ENCODE measurements at places on chromosomes 5 and 9. TPM values are rescaled to one million over a fixed set of nuclear protein-coding genes. Genes with fewer than 3 reads are reported as not detected.
A peak's percentile ranks its signal among the peaks of the same experiment; 100 is the strongest.

The PCDHA9 gene
- not detected for total RNA-seq

The SCGB3A2 gene
- not detected for total RNA-seq

The BARHL1 gene
- not detected for total RNA-seq

The C9orf40 gene
- total RNA-seq = 19.6 TPM

The TAS2R1 gene
- not detected for total RNA-seq

The IL33 gene
- total RNA-seq = not detected

The LTC4S gene
- total RNA-seq = 0.62 TPM

The PDE6A gene
- total RNA-seq = not detected

The SLC34A1 gene
- total RNA-seq = not detected

The GMCL2 gene
- not detected for total RNA-seq

The C9orf153 gene
- total RNA-seq = 0.41 TPM

The CDH9 gene
- not detected for total RNA-seq

DNA sequence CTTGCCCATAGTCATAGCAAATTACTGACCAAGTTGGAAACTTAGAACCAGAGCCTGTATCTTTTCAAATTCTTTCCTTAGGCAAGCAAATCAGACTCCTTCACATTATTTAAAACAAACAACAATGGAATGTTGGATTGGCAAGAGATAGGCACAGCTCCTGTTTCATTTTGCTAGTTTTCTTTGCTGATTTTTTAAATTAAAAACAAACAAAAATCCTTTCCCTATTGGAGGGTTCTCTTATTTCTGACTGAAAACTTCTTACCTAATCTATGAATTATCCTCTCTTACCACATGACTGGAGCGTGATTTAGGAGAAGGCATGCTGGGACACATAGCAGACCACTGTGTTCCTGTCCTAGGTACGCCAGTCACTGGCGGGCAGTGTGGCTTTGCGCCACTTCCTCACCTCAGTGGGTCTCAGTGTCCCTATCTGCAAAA, 63.0 kb downstream of the TTC39B start:
- H3K27me3 ChIP-seq = no peaks in the 10 kb centered on the region
- DNase-seq = no peak
- H3K4me1 ChIP-seq = peaks cover 34% of the 10 kb centered on the region
- no peak overlapping the region for H3K4me3 ChIP-seq
- peaks cover 27% of the 10 kb centered on the region for H3K36me3 ChIP-seq

DNA sequence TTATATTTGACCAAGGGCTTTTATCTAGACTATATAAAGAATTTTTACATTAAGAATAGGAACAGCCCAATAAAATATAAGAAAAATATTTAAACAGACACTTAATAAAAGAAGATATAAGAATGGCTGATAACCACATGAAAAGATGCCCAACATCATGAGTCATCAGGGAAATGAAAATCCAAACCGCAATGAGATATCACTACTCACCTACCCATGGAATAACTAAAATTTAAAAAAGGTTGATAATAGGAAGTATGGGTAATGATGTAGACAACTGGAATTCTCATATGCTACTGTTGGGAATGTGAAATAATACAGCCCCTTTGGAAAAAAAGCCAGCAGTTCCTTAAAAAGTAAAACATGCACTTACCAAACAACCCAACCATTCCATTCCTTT, 206.9 kb upstream of the PCSK5 start:
- no peak overlapping the region for H3K27ac ChIP-seq
- no peaks in the 10 kb centered on the region for H3K36me3 ChIP-seq
- no peaks in the 10 kb centered on the region for H3K4me1 ChIP-seq
- no peak overlapping the region for H3K4me3 ChIP-seq
- H3K27me3 ChIP-seq = no peaks in the 10 kb centered on the region

DNA sequence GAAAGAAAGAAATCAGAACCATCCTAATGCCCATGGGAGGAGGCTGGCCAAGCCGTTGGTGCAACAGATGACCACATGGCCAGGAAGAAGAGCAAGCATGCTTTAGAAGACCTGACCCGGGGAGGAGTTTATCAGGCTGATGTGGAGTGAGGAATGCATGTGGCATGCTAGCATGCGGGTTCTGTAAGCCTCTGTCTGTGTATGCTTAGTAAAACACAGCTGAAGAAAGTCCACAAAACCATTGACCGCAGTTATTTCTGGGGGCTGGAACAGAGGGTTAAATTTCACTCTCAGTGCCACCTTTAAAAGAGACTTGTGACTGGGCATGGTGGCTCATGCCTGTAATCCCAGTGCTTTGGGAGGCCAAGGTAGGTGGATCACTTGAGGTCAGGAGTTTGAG, 19.1 kb downstream of the GFI1B start:
- DNase-seq = no peak
- H3K27ac ChIP-seq = no peak overlapping the region
- no peak overlapping the region for H3K4me3 ChIP-seq
- H3K27me3 ChIP-seq = peaks cover 15% of the 10 kb centered on the region
- no peaks in the 10 kb centered on the region for H3K36me3 ChIP-seq

DNA sequence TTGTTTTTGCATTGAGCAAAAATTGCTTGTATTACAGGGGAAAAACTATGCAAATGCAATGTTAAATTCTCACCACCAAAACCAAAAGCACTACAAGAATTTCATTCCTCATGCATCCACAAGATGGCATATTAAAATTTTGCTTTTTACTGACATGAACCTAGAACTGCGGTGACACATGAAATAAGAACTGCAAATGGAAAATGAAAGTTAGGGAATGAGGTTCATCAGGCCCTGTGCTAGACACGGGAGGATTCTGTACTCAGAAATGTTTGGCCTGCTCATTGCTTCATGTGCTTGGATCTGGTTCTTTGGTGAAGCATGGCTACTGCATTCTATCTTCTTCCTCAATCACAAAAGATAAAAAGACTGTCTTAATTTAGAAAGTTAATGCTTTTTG, 9.1 kb upstream of the RFK start:
- peaks cover 22% of the 10 kb centered on the region for H3K4me1 ChIP-seq
- peak overlapping the region; percentile 58 for H3K4me3 ChIP-seq
- peak; percentile 15 for DNase-seq

GRCh38 chr9:76218117-76218885, 175.9 kb downstream of the RFK start:
- no peaks in the 10 kb centered on the region for H3K36me3 ChIP-seq
- H3K27me3 ChIP-seq = peaks cover 4% of the 10 kb centered on the region
- no peak overlapping the region for H3K27ac ChIP-seq
- peaks cover 1% of the 10 kb centered on the region for H3K4me1 ChIP-seq
- DNase-seq = no peak

- H3K4me3 ChIP-seq = no peak overlapping the region
- peaks cover 16% of the 10 kb centered on the region for H3K27me3 ChIP-seq
- no peaks in the 10 kb centered on the region for H3K4me1 ChIP-seq
- no peak for DNase-seq
- no peak overlapping the region for H3K27ac ChIP-seq
Observed at GRCh38 chr9:34773955-34774354, 64.0 kb upstream of the CCL21 start.

- DNase-seq = no peak
- H3K4me3 ChIP-seq = no peak overlapping the region
- H3K36me3 ChIP-seq = peaks cover 31% of the 10 kb centered on the region
- H3K4me1 ChIP-seq = peaks cover 57% of the 10 kb centered on the region
- no peaks in the 10 kb centered on the region for H3K27me3 ChIP-seq
Observed at GRCh38 chr9:128097543-128098296, 29.7 kb downstream of the SLC25A25 start.

DNA sequence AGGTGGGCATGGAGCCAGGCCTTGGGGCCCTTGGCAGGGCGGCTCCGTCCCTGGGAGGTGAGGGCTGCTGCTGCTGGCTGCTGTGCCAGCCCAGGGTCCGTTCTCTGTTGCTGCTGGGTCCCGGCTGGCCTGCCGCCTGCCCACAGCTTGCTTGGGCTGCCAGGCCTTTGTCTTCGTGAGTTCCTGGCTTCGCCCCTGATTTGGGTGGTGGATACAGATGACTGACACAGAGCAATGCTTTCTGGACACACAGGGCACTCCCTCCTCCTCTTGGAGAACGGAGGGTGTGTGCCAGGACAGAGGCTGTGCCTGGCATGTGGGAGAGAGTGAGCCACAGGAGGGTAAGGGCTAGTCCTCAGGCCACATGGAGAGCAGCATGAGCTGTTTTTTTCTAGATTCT, 166.1 kb downstream of the MACROH2A1 start:
- no peak overlapping the region for H3K27ac ChIP-seq
- no peaks in the 10 kb centered on the region for H3K4me1 ChIP-seq
- H3K27me3 ChIP-seq = peaks cover under 1% of the 10 kb centered on the region
- H3K36me3 ChIP-seq = no peaks in the 10 kb centered on the region

DNA sequence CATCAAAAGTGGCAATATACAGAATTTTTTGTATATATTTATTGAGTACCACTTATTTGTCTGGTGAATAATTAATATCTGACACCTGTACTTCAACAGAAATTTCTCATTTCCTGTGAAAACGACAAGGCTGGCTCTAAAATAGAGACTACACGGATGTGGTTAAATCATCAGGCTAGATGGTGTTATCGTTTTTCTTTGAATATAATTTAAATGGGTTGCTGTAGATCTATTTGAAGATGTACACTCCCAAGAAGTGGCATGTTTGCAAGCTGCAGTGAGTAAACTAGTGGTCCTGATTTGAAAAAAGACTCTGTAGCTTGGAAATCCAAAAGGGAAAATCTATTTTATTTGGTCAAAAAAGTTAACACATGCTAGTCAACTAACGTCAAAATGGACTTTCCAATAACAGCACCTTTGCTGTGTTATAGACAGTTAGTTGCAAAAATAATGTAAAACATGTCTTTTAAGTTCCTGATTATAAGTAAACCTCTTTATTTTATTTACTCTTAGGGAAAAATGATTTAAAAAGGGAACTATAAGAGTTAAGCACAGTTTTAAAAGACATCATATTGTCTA, 13.8 kb downstream of the ST8SIA4 start:
- H3K36me3 ChIP-seq = peaks cover 71% of the 10 kb centered on the region
- DNase-seq = no peak
- peak overlapping the region; percentile 75 for H3K4me3 ChIP-seq

GRCh38 chr5:17360879-17361278, 137.2 kb upstream of the TAF11L2 start:
- H3K27ac ChIP-seq = no peak overlapping the region
- H3K27me3 ChIP-seq = no peaks in the 10 kb centered on the region
- DNase-seq = no peak
- no peaks in the 10 kb centered on the region for H3K36me3 ChIP-seq
- no peak overlapping the region for H3K4me3 ChIP-seq
- no peaks in the 10 kb centered on the region for H3K4me1 ChIP-seq

GRCh38 chr5:1359713-1360112, 14.8 kb upstream of the CLPTM1L start:
- DNase-seq = no peak
- H3K27ac ChIP-seq = no peak overlapping the region
- no peak overlapping the region for H3K4me3 ChIP-seq
- H3K36me3 ChIP-seq = no peaks in the 10 kb centered on the region

DNA sequence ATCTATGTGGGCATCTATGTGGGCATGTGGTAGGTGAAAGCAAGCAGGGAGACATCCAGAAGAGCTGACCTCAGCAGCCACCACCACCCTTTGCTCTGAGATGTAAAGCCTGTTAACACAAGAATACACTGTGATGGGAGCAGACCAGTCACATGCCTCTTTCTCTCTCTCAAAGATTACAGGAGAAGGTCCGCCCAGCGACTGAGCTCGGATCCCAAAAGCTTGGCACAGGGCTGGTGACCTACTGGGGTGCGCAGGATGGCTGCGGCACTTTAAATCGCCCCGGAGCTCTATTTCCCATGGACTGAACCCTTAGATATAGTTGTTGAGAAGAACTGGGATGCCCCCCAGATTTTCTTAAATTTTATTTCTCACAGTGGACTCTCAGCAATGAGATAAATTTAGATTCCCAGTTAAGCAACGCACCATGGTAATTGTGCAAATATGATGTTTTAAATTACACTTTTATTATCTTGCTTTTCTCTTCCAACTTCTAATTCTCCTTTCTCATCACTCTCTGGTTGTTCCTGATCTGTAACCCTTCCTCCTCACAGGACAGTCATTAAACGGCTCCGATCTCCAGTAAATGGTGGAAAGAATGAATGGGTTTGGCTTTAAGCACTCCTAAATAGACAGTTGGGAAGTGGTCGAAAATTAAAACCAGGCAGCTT, 37.7 kb upstream of the ICE1 start:
- no peak for DNase-seq
- no peaks in the 10 kb centered on the region for H3K36me3 ChIP-seq
- no peak overlapping the region for H3K4me3 ChIP-seq
- H3K27ac ChIP-seq = no peak overlapping the region

GRCh38 chr5:158995694-158996173, 104.0 kb downstream of the EBF1 start:
- H3K36me3 ChIP-seq = no peaks in the 10 kb centered on the region
- H3K27me3 ChIP-seq = no peaks in the 10 kb centered on the region
- no peak overlapping the region for H3K4me3 ChIP-seq

DNA sequence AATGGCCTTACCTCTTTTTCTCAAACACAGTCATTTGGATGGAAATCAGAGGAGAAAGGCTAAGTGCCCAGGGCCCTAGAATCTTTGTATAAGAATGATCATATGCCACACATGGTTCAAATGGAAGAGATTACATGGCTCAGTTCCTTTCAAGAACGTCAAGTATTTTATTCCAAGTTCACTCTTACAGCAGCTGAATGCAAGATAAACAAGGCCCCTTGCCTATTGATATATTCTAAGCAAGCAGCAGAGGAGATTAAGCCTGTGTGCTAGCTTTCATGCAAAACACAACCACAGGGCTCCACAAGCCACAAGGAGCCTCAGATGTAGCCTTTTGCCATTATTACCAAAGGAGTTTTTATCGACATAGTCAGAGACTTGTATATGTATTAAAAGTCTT, 55.3 kb upstream of the SLCO6A1 start:
- no peaks in the 10 kb centered on the region for H3K36me3 ChIP-seq

DNA sequence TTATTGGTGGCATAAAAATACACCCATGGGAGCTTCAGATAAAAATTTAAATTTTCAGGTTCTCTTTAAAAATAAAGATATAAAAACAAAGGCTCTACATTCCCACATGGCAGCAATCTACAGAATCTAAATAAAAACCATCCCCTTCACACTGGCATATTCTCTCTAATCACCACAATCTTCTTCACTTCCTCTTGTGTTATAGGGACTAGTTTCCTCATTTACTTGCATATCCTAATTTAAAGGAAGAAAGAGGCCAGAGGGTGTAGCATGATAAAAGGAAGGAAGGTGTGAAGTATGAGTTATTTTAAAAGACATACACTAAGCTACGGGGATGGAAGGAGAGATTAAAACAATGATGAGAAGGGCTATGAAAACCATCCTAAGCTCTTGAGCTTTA, 390.5 kb downstream of the ZNF608 start:
- H3K36me3 ChIP-seq = no peaks in the 10 kb centered on the region
- H3K27ac ChIP-seq = no peak overlapping the region
- DNase-seq = no peak
- H3K27me3 ChIP-seq = no peaks in the 10 kb centered on the region

GRCh38 chr5:124590686-124591085, 155.8 kb downstream of the ZNF608 start:
- H3K4me3 ChIP-seq = no peak overlapping the region
- no peak overlapping the region for H3K27ac ChIP-seq
- no peak for DNase-seq
- H3K36me3 ChIP-seq = no peaks in the 10 kb centered on the region
